ENCODE measurements at places on chromosomes 3 and 15.

GRCh38 chr15:100723315-100723801, 121.0 kb downstream of the ASB7 start:
- no peak for DNase-seq

- no peak for DNase-seq
These were observed 63.5 kb upstream of the CCDC54 start for GRCh38 chr3:107313711-107314110.

GRCh38 chr3:106962993-106963392, 414.2 kb upstream of the CCDC54 start:
- DNase-seq: no peak

GRCh38 chr3:66200147-66200546, 20.7 kb upstream of the SLC25A26 start:
- DNase-seq: no peak

GRCh38 chr3:183274609-183275008, 21.6 kb downstream of the B3GNT5 start:
- no peak for DNase-seq

GRCh38 chr3:83770664-83771402, 1188.0 kb upstream of the CADM2 start:
- no peak for DNase-seq

GRCh38 chr15:77839970-77840905, 207.5 kb upstream of the LINGO1 start:
- DNase-seq: no peak

DNA sequence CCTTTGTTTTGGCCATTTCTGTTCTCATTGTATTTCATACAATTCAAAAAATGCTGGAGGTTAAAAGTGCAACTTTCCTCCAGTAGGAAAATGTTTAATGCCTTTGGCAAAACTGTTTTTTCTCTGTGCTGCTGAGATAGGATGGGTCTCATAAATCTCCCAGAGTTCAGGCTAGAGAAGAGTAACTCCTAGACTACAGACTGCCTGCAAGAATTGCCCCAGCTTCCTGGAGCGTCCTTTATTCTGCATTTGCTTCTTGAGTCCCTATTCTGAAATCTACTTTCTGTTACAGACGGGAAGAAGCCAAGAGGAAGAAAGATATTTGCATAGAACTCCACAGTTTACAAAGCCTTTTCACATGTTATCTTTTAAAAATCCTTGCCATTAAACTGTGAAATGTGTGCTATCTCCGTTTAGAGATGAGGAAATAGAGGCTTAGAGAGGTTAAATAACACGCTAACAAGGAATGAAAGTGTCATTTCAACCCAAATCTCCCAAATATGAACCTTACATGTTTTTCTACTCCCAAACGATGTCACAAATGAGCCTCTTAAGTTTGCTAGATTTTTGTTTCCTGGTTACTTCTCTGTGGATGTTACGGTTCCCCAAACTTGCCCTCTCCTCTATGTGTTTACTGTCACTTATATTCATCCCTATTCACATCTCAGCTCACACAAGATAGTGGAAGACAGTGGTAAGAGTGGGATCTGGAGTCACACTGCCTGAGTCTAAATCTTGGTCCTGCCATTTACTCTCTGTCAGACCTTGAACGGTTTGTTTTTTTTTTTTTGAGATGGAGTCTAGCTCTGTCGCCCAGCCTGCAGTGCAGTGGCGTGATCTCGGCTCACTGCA, 17.4 kb downstream of the NANOGP8 start:
- no peak for DNase-seq

- DNase-seq: no peak
These were observed 12.1 kb downstream of the SGO1 start for GRCh38 chr3:20173844-20174410.

DNA sequence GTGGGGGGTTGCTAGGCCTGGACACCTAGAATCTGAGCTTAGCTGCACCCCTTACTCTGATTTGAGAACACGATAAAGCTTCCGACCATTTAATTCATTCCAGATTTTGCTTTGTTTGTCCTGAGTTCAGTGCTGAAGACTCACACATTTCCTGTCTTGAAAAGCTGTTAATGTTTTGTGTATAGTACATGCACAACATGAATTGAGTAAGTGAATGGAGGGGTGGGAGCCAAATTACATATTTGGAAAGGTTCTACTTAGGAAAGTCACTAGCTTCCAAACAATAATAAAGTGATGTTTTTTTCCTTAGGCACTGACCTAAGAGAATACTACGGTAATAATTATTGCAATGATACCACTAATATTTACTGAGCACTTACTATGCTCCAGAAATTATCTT, 955.2 kb upstream of the NR2F2 start:
- DNase-seq: no peak

DNA sequence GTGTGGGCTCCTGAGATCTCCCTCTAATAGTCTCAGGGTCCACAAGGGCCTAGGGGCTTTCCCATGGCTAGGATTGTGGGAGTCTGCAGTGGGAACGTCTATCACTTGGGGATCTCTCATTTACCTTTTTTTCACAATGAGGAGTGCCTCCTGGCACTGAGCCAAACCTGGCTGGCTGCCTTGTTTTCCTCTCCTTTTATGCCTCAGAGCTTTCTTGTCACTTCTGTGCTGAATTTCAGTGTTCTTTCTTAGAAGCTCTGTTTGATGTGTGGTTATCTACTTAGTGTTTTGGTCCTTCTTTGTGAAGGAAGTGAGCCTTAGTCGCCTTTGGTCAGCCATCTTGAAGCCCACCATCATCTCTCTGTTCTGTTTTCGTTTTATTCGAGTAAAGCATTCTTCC, 33.9 kb downstream of the DOCK3 start:
- DNase-seq: no peak

DNA sequence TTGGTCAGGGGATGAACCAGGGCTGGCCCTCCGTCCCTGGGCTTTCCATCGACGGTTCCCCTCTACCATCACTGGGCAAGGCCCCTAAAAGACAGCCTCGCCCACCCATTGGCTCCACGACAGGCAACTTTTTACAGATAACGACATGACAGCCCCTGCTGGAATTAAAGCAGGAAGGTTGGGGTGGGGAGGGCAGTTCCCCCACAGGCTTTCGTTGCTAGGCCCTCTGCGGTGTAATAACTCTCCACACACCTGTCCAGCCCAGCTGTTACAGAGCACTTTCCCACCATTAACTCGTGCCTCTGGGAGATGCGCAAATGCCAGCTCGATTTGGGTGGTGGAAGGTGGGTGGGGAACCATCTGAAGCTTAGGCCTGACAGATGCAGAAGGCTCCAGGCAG, 264.2 kb upstream of the TLE3 start:
- no peak for DNase-seq

- no peak for DNase-seq
These were observed 25.6 kb upstream of the FAM174B start for GRCh38 chr15:92681141-92681631.

- no peak for DNase-seq
These were observed 30.2 kb downstream of the NCEH1 start for GRCh38 chr3:172680684-172681083.

GRCh38 chr3:58462829-58463180, 29.1 kb upstream of the KCTD6 start:
- no peak for DNase-seq

DNA sequence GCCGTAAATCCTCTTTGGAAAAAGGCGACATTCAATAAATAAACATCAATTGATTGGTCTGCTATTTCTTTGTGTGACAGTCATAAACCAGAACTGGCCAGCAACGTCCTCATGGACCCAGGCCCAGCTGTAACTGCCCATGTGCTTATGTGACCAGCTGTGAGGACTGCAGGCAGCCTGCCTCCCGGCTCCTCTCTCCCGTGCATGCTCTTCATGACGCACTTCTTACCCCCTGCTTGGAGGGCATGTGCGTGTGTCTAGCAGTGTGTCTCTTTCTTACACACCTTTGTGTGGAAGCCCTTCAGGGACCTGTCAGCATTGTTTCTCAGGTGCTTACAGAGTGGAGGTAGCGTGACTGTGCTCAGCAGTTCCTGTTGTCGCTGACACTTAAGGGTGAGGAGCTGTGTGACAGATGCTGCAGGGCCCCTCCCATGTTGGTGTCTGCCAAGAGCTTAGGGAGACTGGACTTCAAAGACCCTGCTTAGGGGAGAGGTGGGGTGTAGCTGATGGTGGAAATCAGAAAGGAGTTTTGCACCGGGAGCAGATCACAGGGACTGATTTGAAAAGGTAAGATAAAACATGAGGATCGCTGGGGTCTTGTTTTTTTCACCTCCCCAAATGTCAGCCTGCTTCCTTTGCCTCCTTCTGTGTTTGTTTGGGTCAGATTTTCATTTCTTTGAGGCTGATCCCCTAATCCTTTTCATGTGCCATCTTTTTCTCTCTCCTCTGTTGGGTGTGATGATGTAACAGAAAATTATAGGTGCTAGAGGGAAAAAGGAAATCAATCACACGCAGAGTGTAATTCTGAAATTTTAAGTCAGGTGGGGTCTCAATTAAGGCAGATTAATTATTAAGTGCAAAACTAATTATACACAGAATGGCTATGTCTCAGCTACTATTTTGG, 2.1 kb downstream of the PODXL2 start:
- no peak for DNase-seq

GRCh38 chr15:90664650-90665287, 52.4 kb upstream of the BLM start:
- no peak for DNase-seq

DNA sequence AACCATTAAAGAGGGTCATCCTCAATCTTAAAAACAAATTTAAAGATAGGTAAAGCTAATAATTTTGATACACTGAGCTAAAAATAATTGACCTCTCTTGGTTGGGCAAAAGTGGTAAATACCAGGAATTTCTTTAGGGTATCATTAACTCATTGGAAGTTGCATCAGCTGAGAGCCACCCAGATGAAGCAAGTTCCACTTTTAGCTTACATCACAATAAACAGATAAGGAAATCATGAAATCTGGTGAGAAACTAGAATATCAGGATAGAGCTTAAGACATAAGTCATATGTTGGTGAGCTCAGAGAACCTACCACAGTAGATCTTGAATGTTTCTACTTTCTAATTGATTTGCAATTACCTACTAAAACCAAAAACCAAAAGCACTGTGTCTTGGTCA, 97.4 kb upstream of the SLC2A2 start:
- DNase-seq: no peak

DNA sequence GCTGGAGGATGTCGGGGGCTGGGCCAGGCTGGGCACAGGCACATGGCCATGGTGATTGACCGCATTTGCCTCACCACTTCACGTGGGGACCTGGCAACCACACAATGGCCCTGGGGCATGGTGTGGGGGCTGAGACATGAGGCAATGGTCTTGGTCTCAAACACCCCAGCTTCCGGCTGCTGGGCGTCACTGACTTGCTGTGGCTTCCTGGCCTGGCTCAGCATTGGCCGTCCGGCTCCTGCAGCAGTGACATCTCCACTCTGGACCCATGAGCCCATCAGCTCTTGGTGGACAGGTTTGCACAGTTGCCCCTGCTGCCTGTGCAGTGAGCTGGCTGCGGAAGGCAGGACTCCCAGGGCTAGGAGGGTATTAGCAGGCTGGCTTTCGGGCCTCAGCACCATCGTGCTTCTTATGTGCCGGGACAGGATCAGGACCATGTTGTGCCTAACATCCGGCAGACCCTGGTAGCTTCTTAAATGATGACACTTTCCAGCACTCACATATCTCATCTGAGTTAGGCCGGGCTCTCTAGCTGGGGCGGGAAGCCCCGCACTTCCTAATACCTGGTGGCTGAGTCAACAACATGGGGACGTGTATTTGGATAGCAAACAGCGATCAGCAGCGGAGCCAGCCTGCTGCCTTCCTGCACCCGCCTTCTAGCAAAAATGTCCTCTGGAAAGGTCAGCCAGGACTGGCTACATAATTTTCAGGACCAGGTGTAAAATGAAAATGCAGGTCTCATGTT, 34.1 kb downstream of the ZNF710 start:
- no peak for DNase-seq

- no peak for DNase-seq
These were observed 121.2 kb upstream of the PLXND1 start for GRCh38 chr3:129727707-129728106.

GRCh38 chr3:171251835-171252234, 208.4 kb downstream of the TNIK start:
- DNase-seq: no peak

- no peak for DNase-seq
These were observed 5.3 kb upstream of the NRROS start for GRCh38 chr3:196634224-196634623.

DNA sequence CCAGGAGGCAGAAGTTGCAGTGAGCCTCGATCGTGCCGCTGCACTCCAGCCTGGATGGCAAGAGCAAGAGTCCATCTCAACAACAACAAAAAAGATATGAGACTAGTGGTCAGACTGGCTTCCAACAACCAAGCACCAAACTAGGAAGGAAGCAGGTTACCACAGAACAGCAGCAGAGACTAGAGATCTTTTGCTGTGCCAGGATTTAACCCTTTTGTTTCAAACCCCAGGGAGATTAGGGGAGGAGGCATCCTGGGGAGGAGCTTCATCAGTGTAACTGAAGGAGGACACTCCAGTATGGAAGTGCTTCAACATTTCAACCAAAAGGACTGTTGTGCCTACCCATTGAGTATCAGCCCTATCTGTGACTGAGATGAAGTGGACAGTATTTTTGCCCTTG, 240.3 kb downstream of the ZIC1 start:
- no peak for DNase-seq

Measured in stimulated activated CD4-positive, alpha-beta T cell treated with anti-CD3 and anti-CD28 coated beads, Interleukin-12 subunit alpha, Interleukin-12 subunit beta, amount 100 ng/mL, for 48 hours (primary cell).